ENCODE measurements at places on chromosomes 2 and 18.
A peak's percentile ranks its signal among the peaks of the same experiment; 100 is the strongest.

- DNase-seq, result no peak
These were observed 112.8 kb downstream of the CAPN13 start for GRCh38 chr2:30694286-30695055.

GRCh38 chr18:58805467-58806187 is 59.0 kb upstream of the ZNF532 start:
- DNase-seq, result no peak

- no peak for DNase-seq
These were observed 471.1 kb upstream of the FAM98A start for GRCh38 chr2:34070196-34070595.

DNA sequence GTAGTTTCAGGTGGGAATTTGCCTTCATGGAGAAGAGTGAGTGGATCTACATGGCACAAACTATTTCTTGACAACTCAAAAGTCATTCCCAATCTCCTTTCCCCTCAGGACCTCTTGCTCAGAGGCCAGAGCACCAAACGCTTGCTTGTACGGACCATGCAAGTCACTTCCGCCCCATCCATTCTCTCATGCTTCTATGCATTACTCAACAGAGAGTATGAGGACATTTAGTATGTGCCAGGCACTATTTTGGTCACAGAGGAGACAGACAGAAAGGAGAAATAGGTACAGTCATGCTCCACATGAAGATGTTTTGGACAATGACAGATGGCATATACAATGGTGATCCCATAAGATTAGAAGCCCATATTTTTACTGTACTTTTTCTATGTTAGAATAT is 117.5 kb downstream of the ACTR3 start:
- DNase-seq, result no peak

- no peak for DNase-seq
These were observed 51.1 kb upstream of the SLC66A3 start for GRCh38 chr2:11103984-11104793.

DNA sequence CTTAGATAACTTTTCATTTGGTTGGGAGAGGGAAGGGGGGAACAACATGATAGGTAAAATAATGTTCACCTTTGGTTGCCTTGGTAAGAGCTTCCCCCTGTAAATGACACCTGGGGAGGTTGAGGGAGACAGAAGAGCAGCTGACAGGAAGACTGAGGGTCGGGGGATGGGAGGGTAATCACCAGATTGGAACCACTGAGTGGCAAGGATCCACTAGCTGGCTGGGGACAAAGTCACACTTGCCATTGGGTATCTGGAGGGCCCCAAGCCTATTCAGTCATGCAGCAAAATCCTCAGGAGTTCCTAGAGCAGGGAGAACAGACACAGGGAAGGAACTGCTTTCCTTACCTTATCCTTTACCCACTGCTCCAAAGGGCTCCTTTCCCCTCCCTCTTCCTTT is 84.3 kb downstream of the MAPK4 start:
- no peak for DNase-seq

DNA sequence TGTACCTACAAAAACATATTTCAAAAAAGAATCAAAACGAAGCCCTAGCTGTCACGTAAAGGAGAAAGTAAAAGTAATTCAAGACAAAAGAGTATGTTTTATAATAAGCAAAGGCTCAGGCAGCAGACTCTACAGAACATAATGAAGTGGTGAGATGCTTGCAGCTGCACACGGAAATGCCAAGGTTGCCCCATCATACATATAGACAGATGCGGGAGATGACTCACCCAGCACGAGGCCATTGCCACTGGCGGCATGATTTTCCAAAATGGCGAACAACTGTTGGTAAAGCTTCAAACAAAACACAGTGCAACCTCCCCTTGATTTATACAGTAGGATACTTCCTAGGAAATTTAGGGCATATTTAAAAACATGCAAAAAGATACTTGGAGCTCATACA is 26.0 kb upstream of the C1QL2 start:
- DNase-seq, result no peak

- DNase-seq, result no peak
These were observed 376.4 kb downstream of the RBM43 start for GRCh38 chr2:150885236-150885635.

DNA sequence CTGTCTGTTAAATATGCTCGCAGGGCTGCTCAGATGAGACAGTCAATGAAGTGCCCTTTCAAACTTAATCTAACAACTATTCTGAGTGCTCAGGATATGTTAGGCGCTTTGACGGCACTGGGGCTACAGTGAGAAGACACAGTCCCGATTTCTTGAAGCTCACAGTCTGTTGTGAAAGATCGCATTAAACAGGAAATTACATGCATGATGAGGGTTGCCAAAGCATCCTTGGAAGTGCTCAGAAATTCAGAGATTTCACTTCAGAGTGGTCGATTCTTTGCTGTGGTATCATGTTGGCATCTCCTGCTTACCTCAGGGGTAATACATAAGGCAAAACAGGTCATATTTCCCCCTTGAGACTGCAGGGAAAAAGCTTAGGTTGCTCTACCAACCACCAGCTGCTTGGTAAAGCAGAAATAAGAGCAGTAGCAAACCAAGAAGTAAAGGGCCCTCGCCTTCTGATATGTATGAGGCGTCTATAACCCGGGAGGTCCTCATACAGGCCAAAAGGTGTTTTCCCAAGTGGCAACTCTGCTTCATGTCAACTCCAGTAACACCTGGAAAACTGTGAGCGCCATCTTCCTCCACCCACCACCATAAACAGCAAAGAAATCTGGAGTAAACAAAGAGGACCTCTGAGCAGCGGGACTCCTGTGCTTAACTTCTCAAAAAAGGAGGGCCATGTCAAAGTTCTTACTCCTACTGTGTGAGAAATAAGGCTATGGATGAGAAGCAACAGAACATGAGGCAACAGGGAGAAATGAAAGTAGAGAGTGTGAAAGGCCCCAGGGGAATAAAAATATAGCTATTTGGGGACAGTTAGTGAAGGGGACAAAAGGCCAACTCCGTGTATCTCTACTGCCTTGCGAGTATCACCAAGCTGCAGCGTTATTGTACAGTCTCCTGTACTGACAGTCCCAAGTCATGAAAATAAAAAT is 79.3 kb downstream of the CLHC1 start:
- no peak for DNase-seq

GRCh38 chr2:118699447-118700175 is 147.8 kb downstream of the EN1 start:
- no peak for DNase-seq

GRCh38 chr18:48975120-48975816 is 24.5 kb upstream of the SMAD7 start:
- peak; percentile 14 for DNase-seq

DNA sequence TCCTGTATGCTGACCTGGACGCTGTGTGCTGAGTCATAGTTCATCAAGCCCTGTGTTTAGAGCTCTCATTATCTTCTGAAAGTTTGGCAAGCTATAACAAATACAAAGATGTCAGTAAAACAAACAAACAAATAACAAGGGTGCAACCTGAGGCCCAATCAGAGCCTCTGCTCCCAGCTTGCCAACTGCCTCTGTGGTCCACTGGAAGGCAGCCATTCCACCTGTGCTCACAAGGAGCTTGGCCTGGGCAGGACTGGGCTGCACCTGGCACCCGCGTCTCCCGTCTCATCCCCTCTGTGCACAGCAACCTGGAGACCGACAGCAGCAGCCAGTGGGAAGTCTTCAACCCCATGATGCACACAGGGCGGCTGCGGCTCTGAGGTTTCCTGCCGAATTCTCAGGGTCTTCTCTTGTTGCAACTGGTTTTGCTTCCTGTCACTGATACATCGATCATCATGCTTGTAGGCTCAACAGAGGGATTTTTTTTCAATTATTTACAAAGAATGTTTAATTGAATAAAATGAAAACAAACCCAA is 97.8 kb downstream of the TMEM18 start:
- no peak for DNase-seq

GRCh38 chr18:58554404-58554803 is 74.5 kb downstream of the ALPK2 start:
- DNase-seq, result no peak

DNA sequence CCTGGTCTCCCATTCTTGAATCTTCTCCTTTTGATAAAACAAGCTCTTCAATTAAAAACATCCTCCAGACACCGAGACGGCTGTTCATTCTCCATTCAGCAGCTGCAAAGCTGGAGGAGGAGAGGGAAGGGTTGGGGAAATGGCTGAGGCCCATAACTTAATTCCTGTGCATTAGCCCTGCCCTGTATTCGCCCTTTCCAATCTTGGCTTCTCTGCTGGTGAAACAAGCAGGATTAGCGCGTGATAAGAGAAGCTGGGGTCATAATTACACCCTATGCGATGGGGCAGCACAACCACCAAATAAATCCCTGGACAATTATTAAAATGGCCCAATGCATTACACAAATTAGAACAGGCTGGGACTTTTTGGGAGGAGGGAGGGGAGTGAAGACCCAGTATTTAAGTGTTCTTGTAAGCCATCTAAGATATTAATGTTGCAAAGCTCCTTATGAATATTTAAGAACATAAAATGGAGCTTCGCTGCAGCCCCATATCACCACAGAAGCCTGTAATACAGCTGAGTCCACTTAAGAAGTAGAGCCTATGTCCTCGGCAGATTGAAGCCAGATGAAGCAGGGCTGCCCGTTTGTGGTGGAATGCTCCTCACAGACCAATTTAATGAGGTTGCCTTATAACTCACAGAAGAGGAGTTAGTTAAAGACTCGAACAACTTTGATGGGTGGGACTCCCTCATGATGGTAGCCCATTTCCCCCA is 176.6 kb upstream of the SKOR2 start:
- no peak for DNase-seq
